ENCODE measurements at places on chromosomes 12 and 14. TPM values are rescaled to one million over a fixed set of nuclear protein-coding genes. Genes with fewer than 3 reads are reported as not detected.

DPPA3 gene
- not detected for total RNA-seq

FOXN4 gene
- not detected for total RNA-seq

CCDC85C gene
- 37.3 TPM for total RNA-seq

LDHB gene
- 1,511 TPM for total RNA-seq

PTGER2 gene
- total RNA-seq: 1.3 TPM
